Upper lobe of left lung (tissue), 6 donors: ENCODE measurements at places on chromosomes 6 and 20. TPM values are rescaled to one million over a fixed set of nuclear protein-coding genes. Genes with fewer than 3 reads are reported as not detected.
A peak's percentile ranks its signal among the peaks of the same experiment; 100 is the strongest.

DNA sequence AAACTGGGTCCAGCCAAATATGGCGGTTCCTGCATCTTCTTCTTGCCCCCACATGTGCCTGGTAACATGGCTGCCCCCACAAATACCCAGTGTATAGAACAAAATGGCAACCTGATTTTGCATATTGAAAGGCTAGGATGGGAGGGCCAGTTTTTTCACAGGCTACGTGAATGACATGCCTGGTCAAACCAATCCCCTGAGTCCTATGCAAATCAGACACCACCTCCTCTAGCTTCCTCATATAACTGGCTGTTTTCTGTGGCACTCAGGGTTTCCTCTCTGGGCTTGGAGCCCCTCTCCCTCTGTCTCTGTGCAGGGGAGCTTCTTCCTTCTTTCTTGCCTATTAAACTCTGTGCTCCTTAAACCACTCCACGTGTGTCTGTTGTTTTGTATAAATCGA, 372.1 kb downstream of the KIF16B start:
- no peaks in the 10 kb centered on the region for H3K36me3 ChIP-seq
- H3K4me1 ChIP-seq, result no peaks in the 10 kb centered on the region
- H3K4me3 ChIP-seq, result no peak overlapping the region
- no peaks in the 10 kb centered on the region for H3K27me3 ChIP-seq
- DNase-seq, result no peak
- no peak overlapping the region for H3K27ac ChIP-seq

The TLDC2 gene
- not detected for total RNA-seq

The CGA gene
- not detected for total RNA-seq

The GNRH2 gene
- not detected for total RNA-seq

- DNase-seq, result no peak
- no peak overlapping the region for H3K27ac ChIP-seq
Measured at GRCh38 chr6:131914967-131915751, 36.0 kb downstream of the CCN2 start.

DNA sequence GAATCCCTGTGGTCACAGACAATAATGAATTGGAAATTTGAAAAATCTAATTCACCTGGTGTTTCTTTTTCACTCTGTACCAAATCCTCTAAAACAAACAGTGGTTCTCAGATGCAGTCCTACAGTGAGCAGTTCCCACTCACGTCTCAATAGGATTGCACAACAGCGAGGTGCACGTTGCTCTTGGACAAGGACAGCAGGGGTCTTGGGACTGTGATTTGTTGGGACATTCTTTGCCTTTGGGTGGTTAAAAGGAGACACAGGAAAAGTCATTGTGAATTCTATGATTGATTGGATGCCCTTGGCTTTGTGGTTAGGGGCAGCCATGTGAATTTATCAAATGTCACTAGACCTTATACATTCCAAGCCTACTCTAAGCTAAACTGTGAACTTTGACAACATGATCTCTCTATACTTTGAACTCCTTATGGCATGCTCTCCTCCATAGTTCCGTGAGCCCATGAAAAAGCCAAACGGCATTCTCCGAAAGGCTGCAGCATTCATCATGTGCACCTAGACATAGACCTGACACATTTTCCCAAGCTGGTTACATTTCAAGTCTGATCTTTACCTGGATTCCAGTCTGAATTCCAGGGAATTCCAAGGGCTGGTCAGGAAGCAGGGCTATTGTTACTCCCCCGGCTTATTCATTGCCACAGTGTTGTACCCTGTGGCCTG, 647 bp downstream of the UNC93A start:
- H3K27me3 ChIP-seq, result no peaks in the 10 kb centered on the region
- no peak overlapping the region for H3K4me3 ChIP-seq
- no peak for DNase-seq
- H3K36me3 ChIP-seq, result no peaks in the 10 kb centered on the region

- no peak overlapping the region for H3K27ac ChIP-seq
- no peak for DNase-seq
- no peaks in the 10 kb centered on the region for H3K4me1 ChIP-seq
- no peaks in the 10 kb centered on the region for H3K36me3 ChIP-seq
- no peaks in the 10 kb centered on the region for H3K27me3 ChIP-seq
Measured at GRCh38 chr6:5746053-5746758, 260.5 kb downstream of the NRN1 start.

DNA sequence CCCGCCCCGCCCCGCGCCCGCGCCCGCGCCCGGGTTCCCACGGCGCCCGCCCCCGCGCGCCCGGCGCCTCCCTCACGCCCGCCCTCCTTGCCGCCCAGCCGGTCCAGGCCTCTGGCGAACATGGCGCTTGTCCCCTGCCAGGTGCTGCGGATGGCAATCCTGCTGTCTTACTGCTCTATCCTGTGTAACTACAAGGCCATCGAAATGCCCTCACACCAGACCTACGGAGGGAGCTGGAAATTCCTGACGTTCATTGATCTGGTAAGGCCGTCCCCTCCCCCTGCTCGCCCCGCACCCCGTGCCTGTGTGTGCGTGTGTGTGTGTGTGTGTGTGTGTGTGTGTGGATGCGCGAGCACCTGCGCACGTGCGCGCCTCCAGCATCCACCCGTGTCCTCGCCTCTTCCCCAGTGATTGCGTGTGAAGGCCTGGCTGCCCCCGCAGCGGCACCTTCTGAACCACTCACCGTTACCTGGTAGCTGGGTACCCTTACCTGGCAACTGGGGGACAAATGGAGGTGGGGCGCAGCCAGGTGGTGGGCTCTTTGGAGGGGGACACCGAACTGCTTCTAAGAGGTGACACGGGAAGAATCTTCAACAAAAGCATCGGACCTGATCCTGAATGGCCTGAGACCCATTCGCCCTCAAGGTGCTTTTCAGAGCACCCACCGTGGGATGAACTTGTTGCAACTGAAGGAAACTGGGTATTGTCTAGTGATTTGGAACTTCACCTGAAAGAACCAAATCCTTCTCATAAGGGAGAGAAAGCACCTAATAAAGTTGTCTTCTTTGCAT, at the start of gene AIG1:
Gene AIG1, plus strand, starts transcription at position 84 of the 791 bp plus-strand sequence. Its CDS starts 37 bp downstream, at position 121.
- H3K36me3 ChIP-seq, result no peaks in the 10 kb centered on the region
- H3K27ac ChIP-seq, result peak within 1 kb of the TSS; percentile 92
- H3K4me1 ChIP-seq, result peaks cover 8% of the 10 kb centered on the region
- peak within 1 kb of the TSS; percentile 74 for H3K4me3 ChIP-seq
- H3K27me3 ChIP-seq, result no peaks in the 10 kb centered on the region

GRCh38 chr6:157273756-157274470, 49.4 kb downstream of the TMEM242 start:
- H3K27ac ChIP-seq, result peak overlapping the region; percentile 77
- H3K27me3 ChIP-seq, result no peaks in the 10 kb centered on the region
- H3K4me3 ChIP-seq, result peak overlapping the region; percentile 73
- no peaks in the 10 kb centered on the region for H3K36me3 ChIP-seq
- H3K4me1 ChIP-seq, result peaks cover 18% of the 10 kb centered on the region
- peak; percentile 56 for DNase-seq

DNA sequence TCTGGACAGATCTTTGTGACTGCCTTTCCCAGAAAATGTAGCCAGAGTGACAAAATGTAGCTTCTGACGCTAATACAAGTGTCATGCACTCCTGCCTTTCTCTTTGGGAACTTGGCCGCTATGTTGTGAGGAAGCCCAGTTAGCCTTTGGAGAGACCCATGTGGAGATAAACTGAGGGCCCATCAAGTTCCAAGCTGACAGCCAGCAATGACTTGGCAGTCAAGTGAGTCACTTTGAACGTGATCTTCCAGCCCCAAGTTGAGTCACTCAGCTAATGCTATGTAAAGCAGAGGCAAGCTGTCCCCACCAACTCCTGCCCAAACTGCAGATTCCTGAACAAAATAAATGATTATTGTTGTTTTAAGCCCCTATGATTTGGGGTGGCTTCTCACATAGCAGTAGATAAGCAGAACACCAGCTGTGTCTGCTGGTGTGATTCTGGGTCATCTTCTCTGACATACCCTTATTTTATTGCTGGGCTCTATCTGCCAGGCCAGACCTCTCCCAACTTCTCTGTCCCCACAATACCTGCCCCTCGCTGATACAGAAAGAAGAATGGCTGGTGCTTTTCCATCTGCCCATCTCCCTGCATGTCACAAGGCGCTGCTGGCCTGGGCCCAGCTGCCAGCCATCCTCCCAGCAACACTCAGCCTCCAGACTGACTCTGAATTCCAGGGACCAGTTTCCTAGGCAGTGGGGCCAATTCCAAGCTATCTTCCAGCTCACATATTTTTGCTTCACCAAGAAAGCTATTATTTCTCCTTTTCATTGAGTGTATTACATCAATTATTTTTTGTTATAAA, 274.8 kb downstream of the LRFN2 start:
- no peak overlapping the region for H3K27ac ChIP-seq
- no peaks in the 10 kb centered on the region for H3K27me3 ChIP-seq
- H3K4me1 ChIP-seq, result no peaks in the 10 kb centered on the region
- DNase-seq, result no peak
- H3K36me3 ChIP-seq, result no peaks in the 10 kb centered on the region
- no peak overlapping the region for H3K4me3 ChIP-seq

DNA sequence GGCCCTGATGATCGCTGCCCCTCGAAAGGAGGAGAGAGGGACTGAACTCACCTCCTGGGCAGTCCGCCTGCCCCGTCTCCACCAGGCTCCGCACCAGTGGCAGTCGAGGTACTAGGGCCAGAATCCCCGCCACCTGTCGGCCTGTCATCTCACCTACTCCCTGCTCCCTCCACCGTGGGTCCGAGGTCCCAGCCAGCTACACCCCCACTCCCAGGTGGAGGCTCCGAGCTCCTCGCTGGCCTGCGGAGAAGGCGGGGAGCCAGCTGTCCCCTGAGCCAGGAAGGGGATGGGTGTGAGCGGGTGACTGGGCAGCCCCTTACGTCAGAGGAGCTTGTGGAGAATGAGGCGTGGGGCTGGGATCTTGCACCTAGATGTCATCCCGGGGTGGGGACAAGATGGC, 1066.5 kb upstream of the MANEA start:
- no peaks in the 10 kb centered on the region for H3K36me3 ChIP-seq
- no peak overlapping the region for H3K4me3 ChIP-seq
- no peaks in the 10 kb centered on the region for H3K4me1 ChIP-seq
- no peaks in the 10 kb centered on the region for H3K27me3 ChIP-seq

GRCh38 chr6:8905757-8906156, 470.4 kb upstream of the SLC35B3 start:
- H3K36me3 ChIP-seq, result no peaks in the 10 kb centered on the region
- no peak overlapping the region for H3K27ac ChIP-seq
- H3K27me3 ChIP-seq, result no peaks in the 10 kb centered on the region
- H3K4me3 ChIP-seq, result no peak overlapping the region
- DNase-seq, result peak; percentile 57

DNA sequence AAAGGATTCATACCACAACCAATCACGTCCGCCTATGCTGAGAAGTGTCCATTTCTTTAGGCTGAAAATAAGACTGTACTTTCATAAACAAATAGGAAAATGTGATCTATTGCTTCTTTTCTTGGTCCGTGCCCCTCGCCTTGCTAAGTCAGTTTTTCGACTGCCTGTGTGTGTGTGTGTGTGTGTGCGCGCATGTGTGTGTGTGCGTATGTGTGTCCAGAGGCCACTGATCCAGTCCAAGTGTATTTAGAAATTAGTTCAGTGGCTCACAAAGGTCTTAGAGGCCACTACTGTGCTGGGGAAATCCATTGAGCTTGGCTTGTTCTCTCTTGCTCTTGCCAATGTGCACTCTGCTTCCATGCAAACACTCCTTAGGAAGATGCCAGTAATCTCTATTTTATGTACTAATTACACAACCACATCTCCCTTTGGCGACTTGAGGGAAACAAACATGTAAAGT, 50.5 kb downstream of the SLC22A23 start:
- DNase-seq, result no peak
- no peaks in the 10 kb centered on the region for H3K27me3 ChIP-seq
- peak overlapping the region; percentile 45 for H3K27ac ChIP-seq

DNA sequence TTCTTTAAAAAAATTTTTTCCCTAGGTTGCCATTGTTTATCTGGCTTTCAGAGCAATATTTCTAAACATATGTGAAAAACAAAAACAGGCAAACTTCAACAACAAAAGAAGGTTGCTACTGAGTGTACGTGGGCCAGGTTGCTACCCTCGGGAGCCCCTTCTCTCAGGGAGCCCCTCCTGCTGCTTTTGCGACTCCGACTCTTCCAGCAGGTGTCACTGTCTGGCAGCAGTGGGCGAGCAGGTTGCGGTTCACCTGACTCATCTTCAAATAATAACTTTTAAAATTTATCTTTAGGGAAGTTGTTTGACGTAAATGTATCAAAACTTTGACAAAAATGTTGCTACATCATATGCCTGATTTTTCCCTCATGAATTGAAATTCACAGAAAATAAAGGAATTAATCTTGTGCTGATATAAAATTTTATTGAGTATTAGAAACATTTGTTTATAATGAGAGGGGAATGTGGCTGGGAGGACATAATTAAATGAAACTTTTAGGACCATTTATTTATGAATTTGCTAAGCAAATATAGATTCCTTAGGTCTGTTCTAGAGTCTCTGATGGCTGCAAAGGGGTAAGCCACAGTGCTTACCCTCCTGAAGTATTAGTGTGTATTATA, 138.8 kb downstream of the HIVEP1 start:
- DNase-seq, result no peak
- H3K4me1 ChIP-seq, result no peaks in the 10 kb centered on the region
- no peaks in the 10 kb centered on the region for H3K27me3 ChIP-seq
- H3K36me3 ChIP-seq, result no peaks in the 10 kb centered on the region
- H3K27ac ChIP-seq, result no peak overlapping the region
- no peak overlapping the region for H3K4me3 ChIP-seq

DNA sequence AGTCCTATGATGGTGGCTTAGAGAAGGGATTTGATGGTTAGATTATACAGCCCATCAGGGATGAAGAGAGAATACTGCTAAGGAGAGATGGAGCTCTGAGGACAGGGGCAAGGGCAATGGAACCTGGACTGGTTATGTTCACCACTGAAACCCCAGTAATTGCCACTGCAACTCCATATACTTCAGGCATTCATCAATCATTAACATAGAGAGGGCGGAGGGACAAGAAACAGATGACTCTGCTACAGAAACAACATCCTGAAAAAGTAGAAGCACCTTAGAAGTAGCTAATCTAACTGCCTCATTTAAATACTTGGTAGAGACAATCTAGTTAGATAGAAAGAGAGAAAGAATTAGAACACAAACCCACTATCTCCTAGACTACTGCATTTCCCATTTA, 89.8 kb downstream of the MDN1 start:
- no peaks in the 10 kb centered on the region for H3K4me1 ChIP-seq
- no peak overlapping the region for H3K27ac ChIP-seq
- no peaks in the 10 kb centered on the region for H3K27me3 ChIP-seq
- no peak overlapping the region for H3K4me3 ChIP-seq

The FOXC1 gene
- total RNA-seq, result 5.5 TPM

DNA sequence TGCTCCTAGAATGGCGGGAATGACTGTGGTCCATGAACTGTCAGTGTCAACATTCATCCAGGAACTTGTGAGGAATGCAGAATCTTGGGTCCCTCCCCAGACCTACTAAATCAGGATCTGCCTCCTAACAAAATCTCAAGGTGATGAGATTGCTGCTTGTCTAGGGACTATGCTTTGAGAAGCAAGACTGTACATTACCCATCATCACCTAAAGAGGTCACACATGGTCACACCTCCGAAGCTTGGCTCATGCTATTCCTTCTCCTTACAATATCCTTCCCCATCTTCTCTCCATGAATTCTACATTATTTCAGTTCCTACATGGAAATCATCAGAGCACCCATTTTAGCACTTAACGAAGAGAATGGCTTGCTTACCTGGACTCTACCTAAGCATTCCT, 102.3 kb upstream of the JARID2 start:
- no peak overlapping the region for H3K27ac ChIP-seq
- H3K36me3 ChIP-seq, result no peaks in the 10 kb centered on the region
- H3K4me1 ChIP-seq, result no peaks in the 10 kb centered on the region

The LRFN2 gene
- 0.20 TPM for total RNA-seq

The GABRR1 gene
- total RNA-seq, result not detected
